ENCODE measurements at places on chromosomes 16 and 17.

GRCh38 chr16:68987734-68988457 is 117.6 kb upstream of the HAS3 start:
- no peak for DNase-seq

GRCh38 chr16:3637371-3637923 is 17.0 kb upstream of the DNASE1 start:
- no peak for DNase-seq

GRCh38 chr17:37225465-37225864 is 150.3 kb upstream of the C17orf78 start:
- no peak for DNase-seq

DNA sequence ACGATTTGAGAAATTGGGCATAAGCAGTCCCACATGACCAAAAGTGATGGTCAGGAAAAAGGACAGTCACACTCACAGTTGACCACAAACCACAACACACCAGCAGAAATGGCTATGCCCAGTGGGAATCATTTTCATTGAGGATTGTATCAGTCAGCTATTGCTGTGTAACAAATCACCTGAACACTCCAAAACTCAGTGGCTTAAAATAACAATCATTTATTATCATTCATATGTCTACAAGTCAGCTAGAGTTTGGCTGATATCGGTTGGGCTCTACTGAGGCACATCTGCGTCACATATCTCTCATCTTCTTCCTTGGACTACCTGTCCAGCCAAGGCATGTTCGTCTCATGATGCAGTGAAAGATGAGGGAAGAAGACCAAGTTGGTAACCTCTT is 93.3 kb downstream of the CMC2 start:
- DNase-seq: no peak

DNA sequence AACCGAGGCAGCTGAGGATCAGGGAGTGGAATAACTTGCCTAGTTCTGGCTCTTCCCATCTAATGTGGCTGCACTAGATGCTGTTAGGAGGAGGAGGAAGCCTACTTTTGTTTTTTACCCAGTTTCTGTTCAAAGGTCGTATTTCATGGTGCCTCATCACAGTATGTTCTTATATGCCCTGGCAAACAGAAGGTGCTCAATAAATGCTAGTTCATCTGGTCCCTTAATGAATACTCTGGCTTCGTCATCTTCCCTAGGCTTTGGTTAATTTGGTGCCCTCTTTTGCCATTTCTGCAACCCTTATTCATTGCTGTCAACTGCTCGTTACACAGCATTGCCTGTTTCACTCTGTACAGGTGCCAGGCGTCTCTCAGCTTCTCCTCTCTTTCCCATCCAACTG is 151.7 kb downstream of the WWOX start:
- DNase-seq: no peak

- no peak for DNase-seq
These were observed 30.6 kb downstream of the ACTG1 start for GRCh38 chr17:81481815-81482505.

DNA sequence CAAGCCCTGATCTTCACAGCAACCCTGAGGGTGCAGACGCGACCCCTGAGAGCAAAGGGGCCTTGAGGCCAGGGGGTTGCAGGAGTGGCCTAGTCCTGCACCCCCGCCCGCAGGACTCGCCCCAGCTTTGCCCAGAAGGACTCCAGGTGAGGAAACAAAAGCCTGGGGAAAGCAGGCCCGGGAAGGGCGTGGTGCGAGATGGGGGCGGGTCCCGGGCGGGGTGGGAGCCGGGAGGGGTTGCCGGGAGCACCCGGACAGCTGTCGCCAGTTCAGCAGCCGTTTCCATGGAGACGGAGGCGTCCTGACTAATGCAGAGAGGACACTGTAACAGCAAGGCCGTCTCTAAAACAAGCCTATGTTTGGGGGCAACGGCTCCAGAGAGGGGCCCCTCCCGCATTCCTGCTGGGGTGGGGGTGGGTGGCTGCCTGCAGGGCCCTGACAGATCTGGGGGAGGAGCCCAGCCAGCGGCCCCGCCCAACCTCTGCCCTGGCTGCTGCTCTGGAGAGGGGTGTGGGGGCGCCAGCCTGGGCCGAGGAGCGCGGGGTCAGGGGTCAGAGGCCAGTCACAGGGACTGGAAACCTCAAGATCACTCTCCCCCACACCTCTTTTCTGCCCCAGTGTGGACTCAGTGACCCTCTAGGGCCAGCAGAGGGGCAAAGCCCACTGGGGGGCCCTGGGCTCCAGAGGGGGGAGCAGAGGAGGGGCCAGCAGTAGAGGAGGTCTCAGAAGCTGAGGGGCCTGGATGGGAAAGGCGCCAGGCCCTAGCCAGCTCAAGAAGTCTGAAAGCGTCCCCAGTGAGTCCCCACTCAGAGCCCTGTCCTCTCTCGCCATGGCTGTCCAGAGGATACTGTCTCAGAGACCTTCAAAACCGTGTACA is 3.1 kb upstream of the TPPP3 start:
- no peak for DNase-seq

- no peak for DNase-seq
These were observed 37.3 kb downstream of the GRB7 start for GRCh38 chr17:39775031-39775430.

DNA sequence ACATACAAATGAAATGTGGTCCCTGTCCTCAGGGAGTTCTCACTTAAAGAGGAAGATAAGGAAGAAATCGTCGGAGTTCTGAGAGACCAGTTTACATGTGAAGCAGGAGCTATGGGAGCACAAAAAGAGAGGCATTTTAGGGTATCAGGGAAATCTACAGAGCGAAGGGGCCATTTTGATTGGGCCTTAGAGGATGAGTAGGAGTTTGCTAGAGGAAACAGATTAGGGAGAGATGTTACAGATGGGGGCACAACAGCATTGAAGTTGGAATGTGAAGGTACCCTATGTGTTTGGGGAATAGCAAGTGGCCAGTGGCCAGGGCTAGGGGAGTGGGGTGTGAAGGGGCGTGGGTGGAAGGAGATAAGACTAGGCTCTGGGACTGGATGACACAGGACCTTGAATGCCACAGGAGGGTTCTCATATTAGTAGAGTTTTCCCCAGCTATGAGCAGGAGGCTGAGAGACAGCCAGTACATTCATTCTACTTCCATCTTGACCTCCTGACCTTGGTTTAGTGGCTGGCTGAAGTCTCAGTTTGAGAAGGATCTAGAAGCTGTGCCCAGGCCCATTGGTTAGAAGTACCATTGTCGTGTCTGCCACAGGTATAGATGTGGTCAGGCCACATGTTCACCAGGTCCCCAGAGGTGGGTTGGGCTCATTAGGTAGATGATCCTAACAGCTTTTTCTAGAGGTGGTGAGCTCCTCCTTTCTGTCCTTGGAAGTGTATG is 34.8 kb downstream of the CPNE2 start:
- DNase-seq: no peak

- DNase-seq: no peak
These were observed 506.1 kb downstream of the CDH11 start for GRCh38 chr16:64615630-64616280.
